ENCODE measurements at places on chromosomes 2 and 18.
A peak's percentile ranks its signal among the peaks of the same experiment; 100 is the strongest.

DNA sequence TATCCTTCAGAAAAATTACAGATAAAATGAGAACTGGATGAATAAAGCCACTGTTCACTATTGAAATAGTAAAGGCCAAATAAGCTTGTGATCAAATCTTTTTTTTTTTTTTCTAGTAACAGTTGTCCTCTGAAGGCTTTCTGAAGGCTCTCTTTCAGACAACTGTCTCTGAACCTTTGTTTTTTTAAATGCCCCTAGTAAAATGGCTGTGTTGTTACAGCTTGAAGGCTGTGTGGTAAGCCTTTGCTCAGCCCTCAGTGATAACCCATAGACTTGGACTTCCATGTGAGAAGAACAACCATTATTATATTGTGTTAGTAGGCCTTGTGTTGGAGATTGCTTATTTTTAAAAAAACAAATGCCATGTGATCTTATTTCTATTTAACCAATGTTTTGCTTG is 17.6 kb downstream of the FMNL2 start:
- DNase-seq, result no peak

GRCh38 chr18:5817816-5818215 is 77.5 kb downstream of the TMEM200C start:
- DNase-seq, result no peak

- no peak for DNase-seq
Measured at GRCh38 chr2:127897531-127898211, 11.9 kb upstream of the AMMECR1L start.

GRCh38 chr18:8357320-8357719 is 251.9 kb upstream of the RAB12 start:
- no peak for DNase-seq

- DNase-seq, result no peak
Measured at GRCh38 chr18:60070631-60071030, 170.8 kb downstream of the PMAIP1 start.

DNA sequence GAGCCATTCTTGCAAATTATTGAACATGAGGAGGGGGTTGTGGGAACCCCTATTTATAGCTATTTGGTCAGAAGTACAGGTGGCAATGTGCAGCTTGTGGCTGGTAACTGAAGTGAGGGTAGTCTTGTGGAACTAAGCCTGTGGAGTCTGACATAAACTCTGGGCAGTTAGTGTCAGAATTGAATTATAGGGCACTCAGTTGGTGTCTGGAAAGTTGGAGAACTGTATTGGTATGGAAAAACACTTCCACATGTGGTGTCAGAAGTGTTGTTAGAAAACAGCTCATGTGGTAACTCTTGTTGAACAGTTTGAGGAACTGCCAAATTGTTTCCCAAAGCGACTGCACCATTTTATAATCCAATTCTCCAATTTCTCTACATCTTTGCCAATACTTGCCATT is 7.5 kb downstream of the RALBP1 start:
- no peak for DNase-seq

- no peak for DNase-seq
Measured at GRCh38 chr2:85861650-85862049, 27.1 kb downstream of the ST3GAL5 start.

DNA sequence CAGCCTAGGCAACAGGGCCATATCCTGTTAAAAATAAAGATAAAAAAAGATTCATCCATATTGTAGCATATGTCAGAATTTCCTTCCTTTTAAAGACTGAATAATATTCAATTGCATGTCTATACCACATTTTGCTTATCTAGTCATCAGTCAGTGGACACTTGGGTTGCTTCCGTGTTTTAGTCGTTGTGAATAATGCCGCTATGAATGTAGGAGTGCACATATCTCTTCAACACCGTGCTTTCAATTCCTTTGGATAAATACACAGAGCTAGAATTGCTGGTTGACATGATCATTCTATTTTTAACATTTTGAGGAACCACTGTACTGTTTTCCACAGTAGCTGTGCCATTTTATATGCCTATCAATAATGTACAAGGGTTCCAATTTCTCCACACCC is 14.0 kb upstream of the PLB1 start:
- DNase-seq, result no peak

DNA sequence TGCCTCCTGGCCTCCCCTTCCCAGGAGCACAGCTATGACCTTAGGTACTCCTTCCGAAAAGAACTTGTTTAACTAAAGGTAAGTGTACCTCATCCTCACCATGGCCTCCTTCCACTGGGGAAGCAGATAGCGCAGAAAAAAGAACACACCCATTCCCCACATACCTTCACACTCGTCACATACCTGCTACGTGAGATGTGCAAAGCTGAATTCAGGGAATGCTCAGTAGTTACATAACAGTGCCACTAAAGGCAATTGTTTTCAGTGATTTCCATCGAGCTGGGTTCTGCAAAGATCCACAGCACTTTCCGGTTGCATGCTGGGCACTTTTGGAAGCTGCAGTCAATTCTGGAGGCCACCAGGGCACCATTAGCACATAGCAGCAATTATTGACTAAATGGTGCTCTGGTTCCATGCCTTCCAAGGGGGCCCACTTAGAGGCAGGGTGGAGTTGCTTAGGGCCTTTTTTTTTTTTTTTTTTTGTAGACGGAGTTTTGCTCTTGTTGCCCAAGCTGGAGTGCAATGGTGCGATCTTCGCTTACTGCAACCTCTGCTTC is 41.0 kb downstream of the PAX8 start:
- no peak for DNase-seq

DNA sequence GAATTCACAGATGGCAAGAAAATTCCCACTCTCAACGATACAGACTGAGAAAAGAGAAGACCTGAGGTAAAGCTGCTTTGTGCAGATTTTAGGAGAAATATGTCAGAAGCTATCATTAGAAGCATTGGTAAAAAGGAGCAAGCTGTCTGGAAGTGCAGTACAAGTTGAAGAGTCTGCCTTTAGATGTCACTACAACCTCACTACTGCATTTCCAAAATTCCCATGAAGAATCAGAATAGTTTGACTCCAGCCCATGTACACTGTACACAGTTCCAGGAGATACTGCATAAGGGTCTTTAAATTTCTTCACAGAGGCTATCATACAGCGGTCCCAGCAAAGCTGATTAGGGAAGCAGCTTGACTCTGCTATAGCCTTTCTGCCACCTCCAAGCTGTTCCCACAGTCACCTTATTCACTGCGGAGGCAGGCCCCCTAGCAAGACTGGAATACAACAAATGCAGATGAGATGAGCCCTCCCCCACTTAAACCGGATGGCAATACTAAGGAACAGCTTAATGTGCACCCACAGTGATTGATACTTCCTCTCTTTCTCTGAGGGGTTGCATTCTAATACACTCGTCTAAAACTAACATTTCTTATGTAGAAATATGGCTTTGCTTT is 527.4 kb downstream of the TMEM182 start:
- peak; percentile 33 for DNase-seq

- DNase-seq, result no peak
Measured at GRCh38 chr2:233331536-233331935, 22.8 kb upstream of the DGKD start.

- peak; percentile 90 for DNase-seq
Measured at GRCh38 chr18:47754311-47755101, 176.0 kb downstream of the SMAD2 start.

DNA sequence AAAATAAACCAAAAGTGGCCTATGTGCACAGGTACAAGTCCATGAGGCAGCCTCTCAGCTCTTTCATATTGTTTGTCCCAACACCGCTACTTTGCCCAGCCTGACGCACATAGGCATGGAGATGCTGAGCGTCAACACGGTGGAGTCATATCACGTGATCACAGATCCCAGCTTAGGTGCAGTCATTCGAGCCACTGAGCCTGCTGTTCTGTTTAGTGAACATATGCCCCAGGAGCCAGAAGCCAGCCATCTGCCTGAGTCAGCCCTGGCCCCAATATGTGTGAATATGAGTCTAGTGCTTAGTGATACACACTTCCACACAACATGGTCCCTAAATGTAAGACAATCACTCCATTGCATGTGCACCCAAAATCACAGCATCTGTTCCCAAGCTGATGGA is 88.2 kb upstream of the LCLAT1 start:
- DNase-seq, result no peak

DNA sequence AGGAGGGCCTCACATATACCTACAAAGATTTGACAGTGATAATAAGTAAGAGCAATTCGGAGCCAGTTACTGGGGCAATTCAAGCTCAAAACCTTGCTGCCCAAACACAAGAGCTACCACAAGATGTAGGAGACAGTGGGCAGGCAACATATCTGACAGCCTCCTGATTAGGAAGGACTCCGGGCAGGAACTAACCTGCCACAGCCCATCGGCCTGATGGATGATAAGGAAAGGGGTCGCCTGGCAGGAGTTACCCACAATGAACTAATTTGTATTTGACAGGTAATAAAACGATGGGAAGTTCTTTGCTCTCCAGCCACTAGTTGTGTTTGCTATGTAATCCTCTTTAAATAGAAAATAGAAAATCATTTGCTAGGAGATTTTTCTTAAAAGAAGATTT is 100.2 kb downstream of the ARHGAP15 start:
- no peak for DNase-seq

Measured in D341Med (cell line).